Naive B cell (primary cell): ENCODE measurements at places on chromosomes 16 and 17. TPM values are rescaled to one million over a fixed set of nuclear protein-coding genes. Genes with fewer than 3 reads are reported as not detected.

The C16orf92 gene
- not detected for polyA plus RNA-seq

- DNase-seq = no peak
Observed at GRCh38 chr16:57842601-57843000, 40.3 kb upstream of the KIFC3 start.

- DNase-seq = no peak
Observed at GRCh38 chr17:46178550-46179214, 14.5 kb downstream of the KANSL1 start.

GRCh38 chr17:76027159-76027839 lies at the start of gene EVPL:
EVPL (minus strand) TSS chr17:76027306; CDS start chr17:76027198, 108 bp downstream.
- no peak for DNase-seq

GRCh38 chr17:58593123-58593522 lies 78.7 kb upstream of the MTMR4 start:
- DNase-seq = no peak

DNA sequence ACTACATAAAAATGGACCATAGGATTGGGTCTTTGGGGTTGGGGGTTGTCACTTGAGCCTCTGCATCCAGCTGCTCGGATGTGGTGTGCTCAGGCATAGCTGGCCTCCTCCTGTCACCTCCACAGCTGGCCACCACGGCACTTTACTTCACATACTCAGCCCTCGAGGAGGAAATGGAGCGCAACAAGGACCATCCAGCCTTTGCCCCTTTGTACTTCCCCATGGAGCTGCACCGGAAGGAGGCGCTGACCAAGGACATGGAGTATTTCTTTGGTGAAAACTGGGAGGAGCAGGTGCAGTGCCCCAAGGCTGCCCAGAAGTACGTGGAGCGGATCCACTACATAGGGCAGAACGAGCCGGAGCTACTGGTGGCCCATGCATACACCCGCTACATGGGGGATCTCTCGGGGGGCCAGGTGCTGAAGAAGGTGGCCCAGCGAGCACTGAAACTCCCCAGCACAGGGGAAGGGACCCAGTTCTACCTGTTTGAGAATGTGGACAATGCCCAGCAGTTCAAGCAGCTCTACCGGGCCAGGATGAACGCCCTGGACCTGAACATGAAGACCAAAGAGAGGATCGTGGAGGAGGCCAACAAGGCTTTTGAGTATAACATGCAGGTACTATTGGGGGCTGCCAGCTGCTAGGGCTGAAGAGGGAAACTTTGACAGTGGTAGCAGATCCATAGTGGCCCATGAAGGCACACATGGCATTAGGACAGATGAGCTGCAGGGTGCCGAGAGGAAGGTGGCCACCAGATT lies 30.8 kb downstream of the CDIP1 start:
- no peak for DNase-seq

DNA sequence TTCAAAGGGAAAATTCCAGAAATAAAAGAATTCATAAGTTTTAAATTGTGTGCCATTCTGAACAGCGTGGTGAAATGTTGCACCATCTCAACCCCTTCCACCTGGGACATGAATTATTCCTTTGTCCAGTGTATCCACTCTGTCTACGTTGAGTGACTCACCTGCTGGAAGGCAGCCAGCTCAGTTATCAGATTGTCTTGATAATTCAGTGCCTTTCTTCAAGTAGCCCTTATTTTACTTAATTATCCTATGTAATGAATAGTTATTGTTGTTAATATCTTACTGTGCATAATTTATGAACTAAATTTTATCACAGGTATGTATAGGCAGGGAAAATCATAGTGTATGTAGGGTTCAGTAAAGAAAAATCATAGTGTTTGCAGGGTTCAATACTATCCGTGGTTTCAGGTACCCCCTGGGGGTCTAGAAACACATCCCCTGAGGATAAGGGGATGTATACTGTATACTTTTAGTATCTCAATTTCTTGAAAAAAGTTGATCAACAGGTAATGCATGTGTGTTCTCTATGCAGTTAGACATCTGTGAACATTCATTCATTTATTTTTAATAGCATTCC lies 7.7 kb upstream of the PCTP start:
- no peak for DNase-seq

DNA sequence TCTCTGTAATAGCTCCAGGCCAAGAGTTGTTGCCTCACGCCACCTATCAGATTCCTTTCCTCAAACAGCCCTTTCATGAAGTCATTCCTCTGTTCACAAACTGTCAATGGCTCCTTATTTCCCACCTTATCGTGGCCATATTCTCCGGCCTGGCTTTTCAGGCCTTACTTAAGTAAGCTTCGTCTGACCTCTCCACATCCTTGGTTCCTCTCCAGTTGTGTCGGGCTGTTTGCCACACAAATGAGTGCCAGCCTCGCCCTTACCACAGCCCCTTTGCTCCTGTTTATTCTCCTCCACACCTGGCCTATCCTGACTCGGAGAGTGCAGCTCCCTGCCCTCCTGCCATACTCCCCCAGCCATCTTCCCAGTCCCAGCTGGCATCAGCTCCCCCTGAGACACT lies 2.0 kb downstream of the TP53I13 start:
- DNase-seq = no peak

The KIF18B gene
- polyA plus RNA-seq = not detected

DNA sequence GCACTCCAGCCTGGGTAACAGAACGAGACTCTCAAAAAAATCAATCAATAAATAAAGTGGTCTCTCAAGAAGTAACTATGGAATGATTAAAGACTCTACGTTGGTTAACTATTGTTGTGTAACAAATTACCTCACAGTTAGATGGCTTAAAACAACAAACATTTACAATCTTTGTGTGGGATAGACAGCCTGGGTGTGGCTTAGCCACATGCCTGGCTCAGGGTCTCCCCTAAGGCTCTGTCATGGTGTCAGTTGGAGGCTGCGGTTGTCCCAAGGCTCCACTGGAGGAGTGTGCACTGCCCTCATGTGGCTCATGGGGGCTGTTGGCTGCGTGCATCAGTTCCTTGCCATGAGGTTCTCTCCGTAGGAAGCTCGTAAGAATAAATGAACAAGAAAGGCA lies 294.5 kb downstream of the SNX29 start:
- no peak for DNase-seq

DNA sequence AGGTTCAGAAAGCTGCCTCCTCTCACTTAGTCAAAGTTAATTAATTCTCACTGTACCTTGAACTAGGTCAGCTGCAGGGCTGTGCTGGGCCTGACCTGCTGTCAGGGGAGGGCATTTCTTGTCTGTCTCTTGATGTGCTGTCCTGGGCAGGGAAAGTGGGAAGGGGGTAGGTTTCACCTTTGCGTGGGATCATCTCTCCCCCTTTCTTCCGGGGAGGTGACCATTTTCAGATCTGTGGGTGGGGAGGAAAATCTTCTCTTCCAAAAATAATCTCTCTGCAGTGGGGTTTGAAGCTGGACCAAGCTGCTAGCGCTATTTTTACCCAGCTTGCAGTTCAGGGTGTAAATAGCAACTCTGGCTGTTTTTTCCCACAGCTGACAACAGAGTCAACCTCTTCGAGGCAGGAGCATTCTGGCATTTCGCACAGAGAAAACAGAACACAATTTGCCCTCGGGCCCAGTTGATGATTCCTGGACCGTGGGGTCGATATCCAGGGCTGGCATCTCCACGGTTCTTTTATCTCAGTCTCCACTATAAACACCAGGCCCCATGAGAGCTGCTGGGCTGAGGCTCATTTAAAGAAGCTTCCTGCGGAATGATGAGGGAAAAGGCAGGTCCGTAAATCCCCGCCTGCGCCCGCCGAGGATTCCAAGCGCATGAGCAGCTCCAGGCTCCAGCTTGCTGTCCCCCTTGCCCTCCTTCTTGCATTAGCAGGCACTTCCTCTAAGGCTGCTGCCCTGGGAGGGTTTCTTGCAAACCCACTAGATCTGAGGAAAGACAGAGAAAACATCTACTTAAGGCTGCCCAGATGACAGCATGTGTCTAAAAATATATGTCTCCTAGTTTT lies 93.9 kb downstream of the YPEL2 start:
- DNase-seq = no peak

- no peak for DNase-seq
Observed at GRCh38 chr16:51535591-51535990, 384.5 kb upstream of the SALL1 start.

DNA sequence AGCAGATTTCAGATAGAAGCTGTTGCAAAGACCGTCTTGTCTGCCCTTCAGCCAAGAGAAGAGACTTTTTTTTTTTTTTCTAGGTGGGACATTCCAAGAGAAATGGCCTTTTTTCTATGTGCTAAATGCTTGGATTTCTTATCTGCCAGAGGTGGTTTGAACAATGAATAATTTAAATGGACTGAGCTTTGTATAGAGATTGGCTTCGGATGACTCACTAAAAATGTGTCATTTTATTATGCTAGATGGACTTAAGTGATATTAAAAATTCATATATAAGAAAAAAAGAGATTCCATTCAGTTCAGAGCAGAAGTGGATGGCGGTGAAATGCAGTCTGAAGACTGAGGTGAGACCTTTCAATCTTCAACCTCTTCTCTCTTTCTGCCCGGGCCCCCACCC lies 58.4 kb downstream of the MEAK7 start:
- no peak for DNase-seq
